Stimulated activated CD4-positive, alpha-beta T cell treated with anti-CD3 and anti-CD28 coated beads, Interleukin-12 subunit alpha, Interleukin-12 subunit beta, amount 100 ng/mL, for 48 hours (primary cell): ENCODE measurements at places on chromosomes 12 and 14.

- DNase-seq, result no peak
Observed at GRCh38 chr14:84726471-84726870, 803.5 kb upstream of the FLRT2 start.

- no peak for DNase-seq
Observed at GRCh38 chr12:110762891-110763290, 20.2 kb upstream of the PPP1CC start.

GRCh38 chr12:46888568-46888967, 62.8 kb upstream of the SLC38A4 start:
- no peak for DNase-seq

- no peak for DNase-seq
Observed at GRCh38 chr14:73241481-73242165, 4.3 kb downstream of the PAPLN start.

- DNase-seq, result no peak
Observed at GRCh38 chr14:78292003-78292402, 121.8 kb downstream of the NRXN3 start.

DNA sequence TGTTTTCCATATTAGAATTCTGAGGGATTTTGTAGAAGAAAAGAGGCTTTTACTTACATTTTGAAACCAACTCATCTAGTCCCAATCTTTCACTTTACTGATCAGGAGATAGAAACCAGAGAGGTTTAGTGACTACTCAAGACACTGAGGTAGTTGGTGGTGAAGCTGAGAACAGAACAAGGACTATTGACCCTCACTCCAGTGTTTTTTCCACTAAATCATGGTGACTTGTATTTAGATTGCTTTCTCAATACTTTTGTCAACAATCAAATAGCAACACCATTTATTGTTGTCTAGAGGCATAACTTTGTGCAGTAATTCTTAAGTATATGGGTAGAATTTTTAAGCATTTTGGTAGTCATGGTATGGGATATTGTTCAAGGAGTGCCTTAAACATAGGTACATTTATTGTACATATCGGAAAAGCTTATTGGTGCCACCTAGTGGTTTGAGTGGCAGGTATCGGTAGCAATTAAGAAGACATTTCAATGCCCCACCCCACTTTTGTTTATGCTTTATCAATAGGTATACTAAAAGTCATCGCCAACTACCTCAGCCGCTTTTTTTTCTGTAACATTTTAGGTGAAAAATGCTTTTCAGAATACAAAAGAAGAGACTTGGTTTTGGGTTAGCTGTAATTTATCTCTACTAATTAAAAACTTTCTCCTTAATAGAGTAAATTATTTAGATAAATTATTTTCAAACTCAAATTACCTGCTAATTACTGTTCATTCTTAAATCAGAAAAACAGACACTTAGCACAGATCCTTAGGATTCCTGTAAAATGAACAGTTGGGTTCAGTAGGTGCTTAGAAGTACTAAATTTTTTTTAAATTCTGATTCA, 47.3 kb upstream of the PAWR start:
- DNase-seq, result no peak

DNA sequence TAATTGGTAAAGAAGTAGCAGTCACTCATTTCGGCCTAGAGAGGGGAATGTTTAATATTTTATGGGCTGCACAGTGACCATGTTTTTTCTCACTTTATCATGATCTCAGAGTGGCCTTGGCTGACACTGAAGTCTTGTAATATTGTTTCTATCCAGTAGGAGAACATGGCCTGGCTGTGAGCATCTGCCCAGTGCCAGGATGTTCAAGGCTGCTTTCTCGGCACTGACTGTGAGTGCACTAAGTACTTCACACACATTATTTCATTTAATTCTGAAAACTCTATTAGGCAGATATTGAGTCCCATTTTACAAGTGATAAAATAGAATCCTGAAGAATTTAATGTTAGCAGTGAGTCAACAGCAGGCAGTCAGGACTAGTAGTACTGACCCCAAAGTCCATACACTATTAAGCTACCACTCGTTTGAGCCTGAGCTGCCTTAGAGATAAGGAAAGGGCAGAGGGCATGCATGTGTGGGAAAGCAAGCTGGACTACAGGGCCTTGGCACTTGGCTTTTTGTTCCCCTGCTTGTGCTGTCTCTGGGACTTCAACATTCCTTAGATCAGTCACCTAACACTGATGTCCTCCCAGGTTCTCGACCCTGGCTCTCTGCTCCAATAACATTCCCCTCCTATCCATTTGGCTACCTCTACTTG, 42.2 kb upstream of the APPL2 start:
- DNase-seq, result no peak
